Astrocyte of the spinal cord (primary cell): ENCODE measurements at places on chromosomes 1 and 21.
A peak's percentile ranks its signal among the peaks of the same experiment; 100 is the strongest.

DNA sequence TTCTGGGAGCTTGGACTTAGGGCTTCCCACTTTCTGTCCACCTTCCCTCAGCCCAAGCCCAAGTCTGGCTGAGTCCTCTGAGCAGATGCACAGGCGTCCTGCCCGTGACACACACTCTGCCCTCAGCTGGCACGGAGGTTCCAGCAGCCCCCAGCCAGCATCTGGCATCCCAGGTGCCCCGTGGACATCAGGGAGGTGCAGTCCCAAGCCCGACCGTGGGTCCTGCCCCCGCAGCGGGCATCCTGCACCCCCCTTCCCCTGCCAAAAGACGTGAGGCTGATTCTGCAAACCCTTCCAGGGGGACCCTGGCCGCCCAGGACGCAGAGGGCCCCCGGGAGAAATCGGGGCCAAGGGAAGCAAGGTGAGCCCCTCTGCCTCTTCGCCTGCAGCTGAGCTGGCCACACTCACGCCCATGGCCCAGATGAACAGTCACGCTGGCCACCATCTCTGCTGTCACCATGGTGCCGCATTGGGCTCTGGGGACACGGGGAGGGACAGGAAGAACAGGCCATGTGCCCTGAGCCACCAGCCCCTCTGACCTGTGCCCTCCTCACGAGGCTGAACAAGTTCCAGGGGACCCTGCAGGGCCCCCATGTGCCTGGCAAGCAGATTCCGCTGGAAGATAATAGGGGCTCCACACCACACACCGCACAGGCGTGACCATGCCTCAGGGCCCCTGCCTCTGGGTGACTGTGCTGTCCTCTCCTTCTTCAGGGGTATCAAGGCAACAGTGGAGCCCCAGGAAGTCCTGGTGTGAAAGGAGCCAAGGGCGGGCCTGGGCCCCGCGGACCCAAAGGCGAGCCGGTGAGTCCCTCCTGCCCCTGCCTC is 20.6 kb downstream of the COL6A2 start:
- no peak for DNase-seq

DNA sequence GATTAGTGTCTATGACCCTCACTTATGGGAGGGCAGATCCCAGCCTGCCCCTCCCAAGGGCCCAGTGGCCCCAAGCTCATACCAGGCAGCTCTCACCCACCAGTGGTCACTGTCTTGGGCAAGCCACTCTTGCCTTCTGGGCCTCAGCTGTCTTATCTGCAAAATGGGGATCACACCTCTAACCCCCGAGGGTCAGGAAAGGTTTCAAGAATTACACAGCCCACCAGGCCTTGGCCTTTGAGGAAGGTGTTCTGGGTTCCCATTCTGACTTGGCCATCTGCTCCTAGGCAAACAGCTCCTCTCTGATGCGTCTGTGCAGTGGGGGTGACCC is 16.8 kb downstream of the RUNX3 start:
- DNase-seq: no peak

- no peak for DNase-seq
Measured at GRCh38 chr1:23600283-23600682, 41.0 kb upstream of the ID3 start.

GRCh38 chr1:87045761-87046304 is 131.4 kb downstream of the HS2ST1 start:
- DNase-seq: no peak

GRCh38 chr1:244370060-244370637 is 81.6 kb downstream of the ADSS2 start:
- DNase-seq: no peak

DNA sequence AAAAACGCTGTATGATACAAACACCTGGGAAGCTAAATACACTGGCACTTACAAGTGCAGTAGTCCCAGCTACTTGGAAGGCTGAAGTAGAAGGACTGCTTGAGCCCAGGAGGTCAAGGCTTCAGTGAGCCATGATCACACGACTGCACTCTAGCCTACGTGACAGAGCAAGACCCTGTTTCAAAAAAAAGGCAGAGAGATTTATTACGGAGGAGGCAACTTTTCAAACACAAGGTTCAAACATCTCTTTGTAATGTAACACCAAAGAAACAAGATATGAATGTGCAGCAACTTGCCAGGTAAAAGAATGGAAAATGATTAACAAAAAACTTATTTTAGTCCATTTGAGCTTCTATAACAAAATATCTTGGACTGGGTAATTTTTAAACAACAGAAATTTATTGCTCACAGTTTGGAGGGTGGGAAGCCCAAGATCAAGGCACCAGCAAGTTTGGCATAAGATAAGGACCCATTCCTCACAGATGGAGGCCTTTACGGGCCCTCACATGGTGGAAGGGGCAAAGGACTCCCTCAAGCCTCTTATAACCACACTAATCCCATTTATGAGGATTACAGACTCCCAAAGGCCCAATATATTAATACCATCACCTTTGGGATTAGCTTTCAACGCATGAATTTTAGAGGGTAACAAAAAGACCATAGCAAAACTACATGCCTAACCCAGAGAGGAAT is 73.3 kb downstream of the EVI5 start:
- no peak for DNase-seq

- DNase-seq: no peak
Measured at GRCh38 chr1:186420311-186420710, 40.6 kb downstream of the PDC start.

- peak; percentile 33 for DNase-seq
Measured at GRCh38 chr1:211632117-211632807, 43.2 kb downstream of the NEK2 start.

- no peak for DNase-seq
Measured at GRCh38 chr1:178688244-178688643, 36.8 kb upstream of the RALGPS2 start.

- no peak for DNase-seq
Measured at GRCh38 chr1:214019499-214019898, 31.7 kb downstream of the PROX1 start.

- DNase-seq: peak; percentile 10
Measured at GRCh38 chr1:36372617-36373016, 13.1 kb downstream of the STK40 start.

DNA sequence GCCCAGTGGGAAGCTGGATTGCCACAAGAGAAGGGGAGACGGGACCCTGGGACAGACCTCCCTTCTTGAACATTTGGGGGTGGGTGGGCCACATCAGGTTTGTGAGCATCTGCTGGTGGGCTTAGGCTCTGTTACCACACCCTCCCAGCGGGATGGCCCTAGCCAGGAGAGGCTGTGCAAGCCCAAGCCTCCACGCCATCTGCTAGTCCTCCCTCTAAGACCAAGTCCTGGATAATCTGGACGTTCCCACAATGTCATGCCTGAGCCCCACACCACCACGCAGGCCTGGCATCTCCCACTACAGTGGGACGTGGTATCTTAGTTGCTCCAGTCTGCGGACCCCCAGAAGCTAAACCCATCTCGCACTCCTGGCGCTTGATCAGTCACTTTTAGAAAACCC is 3.7 kb upstream of the IBA57 start:
- DNase-seq: no peak

- no peak for DNase-seq
Measured at GRCh38 chr1:38194472-38194871, 147.9 kb upstream of the POU3F1 start.

DNA sequence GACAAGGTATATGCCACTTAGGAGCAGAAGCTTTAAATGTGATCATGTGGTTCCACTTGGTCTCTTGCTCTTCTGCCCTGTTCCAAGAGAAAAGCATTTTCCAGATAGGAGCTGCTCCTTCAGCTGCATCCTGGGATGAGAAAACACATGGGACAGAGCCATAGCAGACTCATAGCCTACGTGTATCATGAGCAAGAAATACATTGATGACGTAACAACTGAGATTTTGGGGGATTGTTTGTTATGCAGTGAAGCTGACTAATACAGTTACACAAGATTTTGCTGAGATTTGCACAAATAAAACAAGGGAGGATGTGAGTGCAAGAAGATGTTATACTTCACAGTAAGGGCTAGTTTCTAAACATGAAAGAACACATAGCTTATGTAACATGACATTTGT is 36.0 kb upstream of the IRF2BP2 start:
- DNase-seq: no peak

GRCh38 chr21:28580585-28580984 is 412.1 kb downstream of the LTN1 start:
- no peak for DNase-seq

DNA sequence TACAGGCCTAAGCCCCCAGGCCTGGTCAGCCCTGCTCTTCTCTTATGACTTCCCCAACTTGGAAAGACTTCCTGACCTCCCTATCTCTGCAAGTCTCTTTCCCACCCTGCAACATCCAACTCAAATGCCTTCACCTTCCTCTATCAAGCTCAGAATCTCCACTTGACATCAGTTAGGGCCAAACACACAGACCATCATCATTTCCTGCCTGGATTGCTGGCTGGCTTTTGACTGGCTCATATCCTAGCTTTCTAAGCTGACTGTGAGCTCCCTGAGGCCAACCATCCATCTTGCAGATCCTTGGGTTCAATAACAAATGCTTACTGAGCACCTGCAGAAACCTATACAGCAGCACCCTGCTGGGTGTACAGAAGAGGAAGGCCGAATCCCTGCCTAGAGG is 137.3 kb upstream of the EDN2 start:
- no peak for DNase-seq

DNA sequence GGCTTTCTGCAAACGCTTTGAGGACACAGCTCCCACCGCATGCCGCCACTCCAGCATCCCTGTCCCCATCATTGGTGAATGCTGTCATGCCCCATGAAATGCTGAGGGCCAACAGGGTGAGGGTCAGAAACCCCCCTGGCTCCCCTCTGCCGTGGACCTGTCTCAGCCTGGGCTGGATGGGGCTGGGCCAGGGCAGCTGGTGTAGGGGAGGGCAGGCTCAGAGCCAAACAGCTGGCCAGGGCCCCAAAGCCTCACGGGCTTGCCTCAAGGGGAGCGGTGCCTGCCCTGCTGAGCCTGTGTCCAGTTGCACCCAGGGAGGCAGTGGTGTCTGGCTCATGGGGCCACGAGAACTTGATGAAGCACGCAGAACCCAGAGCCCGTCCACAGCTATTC is 49.7 kb downstream of the S100B start:
- DNase-seq: no peak

DNA sequence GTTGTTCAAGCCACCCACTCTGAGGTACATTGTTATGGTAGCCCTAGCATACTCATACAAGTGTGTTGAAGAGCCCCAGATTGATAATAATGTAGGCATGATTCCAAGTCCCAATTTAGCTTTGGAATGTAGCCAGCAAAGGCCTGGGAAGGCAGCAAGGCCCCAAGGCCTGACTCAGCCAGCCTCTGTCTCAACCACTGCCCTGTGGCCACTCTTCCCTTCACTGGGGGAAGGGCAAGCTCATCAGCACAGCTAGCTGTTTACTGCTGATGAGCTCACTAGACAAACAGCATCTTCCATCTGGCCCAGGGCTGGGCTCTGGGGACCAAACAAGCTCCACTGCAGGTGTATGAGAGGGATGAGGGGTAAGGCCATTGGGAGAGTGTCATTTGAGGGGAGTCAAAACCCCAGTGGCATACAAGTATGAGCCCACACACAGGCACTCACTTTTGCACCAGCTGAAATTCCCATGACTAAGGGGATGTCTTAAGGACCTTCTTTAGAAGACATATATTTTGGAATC is 2.2 kb upstream of the IRF6 start:
- DNase-seq: peak; percentile 93

DNA sequence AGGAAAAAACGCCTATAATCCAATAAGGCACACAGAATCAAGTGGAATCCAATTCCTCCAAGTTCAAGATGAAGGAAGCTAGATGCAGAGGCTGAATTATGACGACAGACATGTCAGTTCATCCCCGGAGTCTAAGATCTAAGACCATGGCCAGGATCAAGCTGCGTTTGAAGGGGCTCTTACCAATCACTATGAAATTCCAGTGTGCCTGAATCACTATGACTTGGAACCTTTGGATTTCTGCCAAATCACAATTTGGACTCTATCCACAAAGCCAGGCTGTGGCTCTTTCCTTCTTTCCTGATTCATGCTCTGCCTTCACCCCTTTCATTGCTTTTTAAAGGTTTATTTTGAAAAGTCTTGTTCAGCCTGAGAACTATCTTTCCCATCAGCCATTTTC is 17.1 kb downstream of the OLIG2 start:
- peak; percentile 95 for DNase-seq

DNA sequence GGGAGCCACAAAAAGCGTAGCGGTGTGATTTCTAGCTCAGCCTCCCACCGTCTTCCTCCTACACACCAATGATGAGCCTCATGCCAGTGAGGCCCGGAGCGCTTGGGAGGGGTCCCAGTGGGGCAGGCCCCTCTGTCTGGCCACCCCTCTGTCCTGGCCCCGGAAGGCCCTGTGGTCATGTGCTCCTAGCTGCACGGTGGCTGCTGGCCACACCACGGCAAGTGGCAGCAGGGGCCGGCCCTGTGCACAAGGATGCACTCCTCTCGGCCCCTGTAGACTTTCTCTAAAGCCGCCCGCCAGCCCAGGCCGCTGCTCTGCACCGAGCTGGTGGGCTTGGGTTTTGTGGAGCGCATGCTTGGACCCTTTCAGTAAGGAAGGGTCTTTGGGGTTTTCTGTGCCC is 53.6 kb downstream of the KCNAB2 start:
- DNase-seq: no peak

- no peak for DNase-seq
Measured at GRCh38 chr1:81730881-81731280, 69.9 kb upstream of the ADGRL2 start.

DNA sequence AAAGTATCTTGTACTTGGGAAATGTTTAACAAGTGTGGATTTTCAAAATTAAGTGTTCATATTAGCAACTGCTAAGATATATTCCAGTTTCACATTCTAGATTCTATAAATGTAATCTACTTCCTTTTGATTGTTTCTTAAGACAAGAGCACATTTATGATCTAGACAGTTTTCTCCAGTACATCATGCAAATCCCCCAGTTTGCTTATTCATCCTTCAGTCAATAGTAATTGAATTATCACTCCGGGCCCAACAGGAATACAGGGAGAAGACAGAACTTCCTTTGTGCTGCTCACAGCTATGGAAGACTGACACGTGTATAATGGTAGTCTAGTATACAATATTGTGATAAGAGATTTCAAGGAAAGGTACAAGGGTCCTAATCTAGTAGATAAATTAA is 14.5 kb downstream of the PLA2G4A start:
- no peak for DNase-seq

GRCh38 chr1:203486618-203487370 is 7.2 kb upstream of the OPTC start:
- no peak for DNase-seq

GRCh38 chr21:38268864-38269575 is 12.2 kb downstream of the KCNJ15 start:
- no peak for DNase-seq

- DNase-seq: no peak
Measured at GRCh38 chr1:228434689-228435088, 18.0 kb upstream of the TRIM17 start.

GRCh38 chr1:45542591-45542990 is 8.0 kb upstream of the AKR1A1 start:
- no peak for DNase-seq

GRCh38 chr1:230272557-230272956 is 153.6 kb downstream of the PGBD5 start:
- DNase-seq: no peak

DNA sequence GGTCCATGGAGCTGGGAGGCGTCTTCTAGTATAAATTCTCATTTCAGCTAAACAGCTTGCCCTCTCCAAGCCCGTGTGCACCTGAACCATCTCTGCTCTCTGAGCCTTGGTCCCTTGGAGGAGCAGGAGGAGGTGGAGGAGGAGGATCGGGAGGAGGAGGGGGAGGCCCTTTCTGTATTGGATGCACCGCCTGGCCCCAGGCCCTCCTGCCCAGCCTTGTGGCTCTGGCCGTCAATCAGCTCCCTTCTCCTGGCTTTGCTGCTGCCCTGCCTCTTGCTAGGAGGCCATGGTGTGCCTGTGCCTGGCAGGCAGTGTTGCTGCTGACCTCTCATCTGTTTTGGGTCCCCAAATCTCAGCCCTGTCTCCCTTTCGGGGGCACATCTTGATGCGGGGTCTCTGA is 9.0 kb downstream of the COL18A1 start:
- DNase-seq: no peak

GRCh38 chr1:33219886-33220661 is 36.2 kb upstream of the ZNF362 start:
- DNase-seq: peak; percentile 10
